ENCODE measurements at places on chromosomes 16 and 17.
A peak's percentile ranks its signal among the peaks of the same experiment; 100 is the strongest.

DNA sequence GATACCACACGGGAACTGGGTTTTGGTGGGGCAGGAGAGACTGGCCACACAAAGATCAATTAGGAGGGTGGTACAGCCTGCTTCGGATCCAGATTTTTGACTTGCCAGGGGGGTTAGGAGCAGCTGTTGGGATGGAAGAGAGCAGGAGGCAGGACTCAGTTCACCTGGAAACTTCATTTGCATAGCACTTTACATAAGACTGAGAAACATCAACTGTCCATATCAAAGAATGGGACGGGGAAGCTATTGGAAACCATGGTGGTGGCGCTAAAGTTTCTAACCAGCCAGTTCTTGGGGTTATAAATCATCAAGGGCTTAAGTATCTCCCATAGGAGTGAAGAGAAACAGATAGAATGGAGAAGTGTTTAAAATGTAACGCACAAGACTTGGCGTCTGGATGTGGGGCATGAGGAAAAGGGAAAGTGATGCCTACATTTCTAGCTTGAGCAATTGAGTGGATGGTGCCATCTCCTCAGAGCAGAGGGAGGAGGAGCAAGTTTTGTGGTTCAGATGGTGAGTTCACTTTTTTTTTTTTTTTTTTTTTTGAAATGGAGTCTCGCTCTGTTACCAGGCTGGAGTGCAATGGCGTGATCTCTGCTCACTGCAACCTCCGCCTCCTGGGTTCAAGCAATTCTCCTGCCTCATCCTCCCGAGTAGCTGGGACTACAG, 6.4 kb upstream of the SRCAP start:
- no peak for DNase-seq

DNA sequence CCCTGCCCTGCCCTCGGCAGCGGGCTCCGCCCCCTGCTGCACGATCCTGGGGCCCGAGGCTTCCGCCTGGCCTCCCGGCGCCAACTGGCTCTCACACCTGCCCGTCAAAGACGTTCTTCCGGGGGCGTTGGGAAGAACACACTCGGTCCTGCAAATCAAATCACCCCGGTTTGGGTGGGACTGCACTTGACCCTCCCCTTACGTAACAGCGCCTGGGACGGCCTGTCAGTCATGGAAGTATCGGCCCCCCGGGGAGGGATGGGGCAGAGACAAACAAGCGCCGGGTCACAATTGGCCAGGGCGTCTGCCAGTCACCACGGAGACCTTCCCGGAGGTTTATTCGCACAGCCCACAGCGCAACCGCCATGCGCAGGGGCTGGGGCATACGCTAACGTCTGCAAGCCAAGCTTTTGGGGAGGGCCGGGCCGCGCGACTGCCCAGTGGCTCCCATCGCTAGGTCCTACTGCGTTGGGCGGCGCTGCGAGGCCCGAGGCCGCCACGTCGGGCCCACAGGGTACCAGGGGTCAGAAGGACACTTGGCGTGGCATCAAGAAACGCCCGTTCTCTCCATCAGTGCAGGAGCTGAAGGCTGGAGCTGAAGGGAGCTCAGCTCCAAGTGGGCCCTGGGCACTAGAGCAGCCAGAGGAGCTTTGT, 388 bp upstream of the AKTIP start:
- DNase-seq = peak; percentile 100

DNA sequence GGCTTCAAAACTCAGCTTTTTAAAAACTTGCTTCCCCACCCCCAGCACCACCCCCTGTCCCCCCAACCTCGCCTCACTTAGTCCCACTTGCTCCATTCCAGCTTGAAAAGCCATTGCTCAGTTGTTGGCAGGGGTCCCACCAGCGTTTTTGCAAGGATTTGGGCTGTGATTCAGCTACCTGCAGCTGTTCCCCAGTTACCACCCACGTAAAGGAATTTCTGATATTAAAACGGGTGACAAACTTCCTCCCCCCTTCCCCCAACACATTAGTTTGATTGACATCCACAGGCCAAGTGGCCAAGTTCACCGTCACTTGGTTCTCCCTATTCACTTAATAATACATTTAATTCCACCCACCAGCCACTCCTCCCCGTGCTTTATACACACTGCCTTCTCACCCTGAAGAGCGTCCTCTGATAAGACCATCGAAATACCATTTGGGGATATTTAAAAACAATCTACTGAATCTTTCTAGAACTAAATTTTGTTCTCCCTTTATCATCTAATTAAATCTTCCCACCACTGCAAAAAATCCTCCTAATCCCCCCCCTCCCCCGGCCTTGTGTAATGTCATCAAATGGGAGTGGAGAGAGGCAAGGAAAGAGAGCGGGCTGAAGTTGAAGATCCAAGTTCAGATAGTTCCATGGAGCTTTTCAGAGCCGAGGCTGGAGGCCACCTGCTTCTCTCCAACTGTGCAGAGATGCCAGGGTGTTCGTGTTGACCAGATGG, 55.1 kb downstream of the SOX9 start:
- DNase-seq = no peak

DNA sequence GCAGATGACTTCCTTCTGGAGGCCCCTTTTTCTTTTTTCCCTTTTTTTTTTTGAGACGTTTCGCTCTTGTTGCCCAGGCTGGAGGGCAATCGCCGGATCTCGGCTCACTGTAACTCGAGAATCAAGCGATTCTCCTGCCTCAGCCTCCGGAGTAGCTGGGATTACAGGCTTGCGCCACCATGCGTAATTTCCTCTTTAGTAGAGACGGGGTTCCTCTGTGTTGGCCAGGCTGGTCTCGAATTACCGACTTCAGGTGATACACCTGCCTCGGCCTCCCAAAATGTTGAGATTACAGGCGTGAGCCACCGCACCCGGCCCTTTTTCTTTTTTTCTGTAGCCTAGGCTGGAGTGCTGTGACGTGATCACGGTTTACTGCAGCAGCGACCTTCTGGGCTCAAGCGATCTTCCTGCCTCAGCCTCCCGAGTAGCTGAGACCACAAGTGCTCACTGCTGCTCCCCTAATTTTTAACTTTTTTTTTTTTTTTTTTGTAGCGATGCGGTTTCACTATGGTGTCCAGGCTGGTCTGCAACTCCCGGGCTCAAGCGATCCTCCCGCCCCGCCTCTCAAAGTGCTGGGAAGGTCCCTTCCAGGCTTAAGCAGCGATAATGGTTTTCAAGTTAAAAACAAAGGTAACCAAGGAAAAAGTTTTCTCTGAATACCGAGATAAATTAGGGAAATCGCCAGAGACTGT, 956 bp upstream of the IST1 start:
- peak; percentile 50 for DNase-seq

- no peak for DNase-seq
Measured at GRCh38 chr16:77386831-77387814, 47.7 kb downstream of the ADAMTS18 start.

DNA sequence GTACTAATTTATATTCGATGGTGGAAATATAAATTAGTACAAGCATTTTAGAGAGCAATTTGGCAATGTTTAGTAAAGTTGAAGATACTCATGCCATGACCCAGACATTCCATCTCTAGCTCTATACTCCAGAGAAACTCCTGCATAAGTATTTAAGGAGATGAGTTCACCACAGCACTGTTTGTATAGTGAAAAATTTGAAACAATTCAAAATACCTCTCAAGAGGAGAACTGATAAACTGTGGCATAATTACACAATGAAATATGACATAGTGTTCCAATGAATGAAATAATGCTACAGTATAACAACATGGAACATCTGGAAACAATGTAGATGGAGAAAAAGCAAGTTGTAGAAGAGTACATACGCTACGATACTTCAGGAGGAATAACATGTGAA, 48.6 kb upstream of the IRX3 start:
- DNase-seq = no peak

DNA sequence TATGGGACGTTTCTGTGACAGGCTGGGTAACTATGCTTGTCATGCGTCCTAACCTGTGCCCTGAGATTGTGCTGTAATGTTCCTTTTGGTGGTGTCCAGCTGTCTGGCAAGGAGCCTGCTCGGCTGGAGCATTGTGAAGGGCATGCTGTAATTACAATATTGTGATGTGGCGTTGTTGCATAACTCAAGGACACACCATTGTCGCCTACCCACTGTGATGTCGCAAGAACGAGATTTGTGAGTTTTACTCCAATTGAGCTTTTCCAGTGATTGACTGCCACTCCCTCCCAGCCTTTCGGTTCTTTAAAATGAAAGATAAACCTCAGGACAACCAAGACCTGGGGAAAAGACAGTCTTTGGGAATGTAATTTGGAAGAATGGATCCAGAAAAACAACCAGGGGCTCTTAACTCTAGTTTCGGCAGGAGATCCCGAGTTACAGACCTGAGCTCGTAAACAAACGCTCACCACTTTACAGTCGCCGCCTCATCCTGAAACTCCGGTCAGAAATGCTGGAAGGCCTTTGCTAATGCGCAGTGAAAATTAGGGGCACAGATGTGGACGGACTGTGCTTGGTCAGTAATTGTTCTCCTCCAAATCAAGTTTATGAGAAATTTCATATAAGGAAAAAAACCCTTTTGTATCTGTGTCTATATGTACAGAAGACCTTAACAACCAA, 1.3 kb downstream of the ZNF750 start:
- no peak for DNase-seq

- no peak for DNase-seq
Measured at GRCh38 chr17:1986783-1987451, 38.2 kb downstream of the RTN4RL1 start.

GRCh38 chr16:84687715-84688114, 12.1 kb upstream of the USP10 start:
- DNase-seq = no peak

DNA sequence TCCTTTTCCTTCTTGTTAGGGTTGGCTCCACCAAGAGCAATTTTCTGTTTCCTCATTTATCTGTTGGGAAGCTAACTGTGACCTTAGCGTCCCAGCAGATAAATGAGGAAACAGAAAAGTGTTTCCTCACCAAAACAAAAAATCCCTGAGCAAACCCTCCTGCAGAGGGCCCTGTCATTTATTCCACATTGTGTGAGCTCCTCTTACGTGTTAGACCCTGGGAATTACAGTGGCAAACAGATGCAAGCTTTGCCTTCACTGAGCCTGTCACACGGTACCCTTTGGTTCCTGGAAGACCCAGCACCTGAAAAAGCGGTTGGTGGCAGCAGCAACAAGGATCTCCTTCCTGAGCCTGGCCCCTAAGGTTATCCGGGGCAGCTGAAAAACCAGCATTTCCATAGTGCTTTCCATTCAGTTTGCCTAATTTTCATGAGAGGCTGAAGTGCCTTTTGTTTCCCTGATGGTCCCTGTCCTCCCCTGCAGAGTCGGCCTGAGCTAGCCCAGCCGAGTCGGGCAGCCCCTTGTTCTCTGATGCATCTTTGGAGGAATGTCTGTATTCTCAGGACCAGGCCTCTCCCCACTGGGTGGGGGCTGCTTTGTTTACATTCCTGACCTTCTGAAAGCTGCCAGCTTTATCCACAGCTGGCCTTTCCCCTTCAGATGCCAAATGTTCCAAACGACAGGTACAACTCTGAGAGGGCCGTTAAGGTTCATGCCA, 34.7 kb downstream of the YPEL2 start:
- DNase-seq = peak; percentile 39

GRCh38 chr17:74332017-74332650, 6.1 kb downstream of the KIF19 start:
- DNase-seq = no peak

- no peak for DNase-seq
Measured at GRCh38 chr16:3070608-3071111, 5.2 kb downstream of the IL32 start.

- DNase-seq = no peak
Measured at GRCh38 chr17:14444915-14445314, 144.0 kb downstream of the HS3ST3B1 start.

Measured in nephron progenitor cell (in vitro differentiated cells).